ENCODE measurements at places on chromosomes 3 and 15. TPM values are rescaled to one million over a fixed set of nuclear protein-coding genes. Genes with fewer than 3 reads are reported as not detected.
A peak's percentile ranks its signal among the peaks of the same experiment; 100 is the strongest.

DNA sequence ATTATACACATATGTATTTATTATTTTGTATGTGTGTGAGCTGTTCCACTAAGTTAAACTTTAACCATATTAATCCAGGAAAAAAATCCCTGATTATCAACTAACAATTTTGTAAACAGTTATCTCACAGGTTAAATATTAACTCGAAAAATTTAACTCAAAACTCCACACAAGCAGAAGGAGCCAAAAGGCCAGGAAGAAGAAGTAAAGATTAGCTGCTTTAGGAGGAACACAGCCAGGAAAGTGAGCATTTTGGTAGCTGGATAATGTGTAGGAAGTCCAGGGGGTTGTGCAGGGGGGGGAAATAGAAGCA is 425.0 kb downstream of the TIGIT start:
- DNase-seq = no peak

DNA sequence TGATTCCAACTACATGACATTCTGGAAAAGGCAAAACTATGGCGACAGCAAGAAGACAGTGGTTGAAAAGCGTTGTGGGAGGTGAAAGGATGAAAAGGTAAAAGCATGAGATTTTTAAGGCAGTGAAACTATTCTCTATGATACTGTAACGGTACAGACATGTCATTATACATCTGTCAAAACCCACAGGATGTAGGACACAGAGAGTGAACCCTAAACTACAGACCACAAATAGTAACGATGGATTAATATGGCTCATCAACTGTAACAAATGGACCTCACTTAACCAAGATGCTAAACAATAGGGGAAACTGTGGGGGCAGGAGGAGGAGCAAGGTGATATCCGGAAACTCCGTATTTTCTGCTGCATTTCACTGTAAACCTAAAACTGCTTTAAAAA is 39.1 kb downstream of the MYO9A start:
- no peak for DNase-seq

- no peak for DNase-seq
Observed at GRCh38 chr15:39321977-39322376, 258.9 kb upstream of the THBS1 start.

DNA sequence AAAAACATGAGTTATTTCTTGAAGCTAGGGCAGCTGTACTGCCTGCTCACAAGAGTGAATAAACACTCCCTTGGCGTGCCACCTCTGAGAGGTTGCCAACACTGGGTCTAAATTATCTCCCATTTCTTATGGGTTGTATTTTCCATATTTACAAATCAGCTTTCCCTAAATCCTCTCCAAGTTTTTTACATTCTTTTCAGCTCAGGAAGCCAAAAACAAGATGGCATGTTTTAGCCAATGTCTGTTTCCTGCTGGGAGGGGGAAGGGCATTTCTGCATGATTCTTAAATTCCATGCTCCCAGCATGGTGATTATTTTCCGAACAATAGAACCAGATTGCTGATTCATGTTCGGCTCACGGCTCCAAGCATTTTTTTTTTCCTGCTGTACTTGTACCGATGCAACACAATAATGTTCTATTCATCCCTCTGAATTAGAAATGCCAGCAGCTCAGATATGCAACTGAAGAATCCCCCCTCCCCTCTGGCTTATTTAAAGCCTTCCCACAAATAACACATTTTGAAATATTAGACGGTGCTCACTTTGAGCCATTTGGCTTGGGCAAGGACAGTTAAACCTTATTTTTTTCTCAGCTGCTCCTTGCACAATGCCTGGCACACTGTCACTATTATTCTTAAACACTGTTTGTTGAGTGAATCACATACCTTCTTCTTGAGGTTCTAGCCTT is 252.5 kb downstream of the THRB start:
- DNase-seq = peak; percentile 34

DNA sequence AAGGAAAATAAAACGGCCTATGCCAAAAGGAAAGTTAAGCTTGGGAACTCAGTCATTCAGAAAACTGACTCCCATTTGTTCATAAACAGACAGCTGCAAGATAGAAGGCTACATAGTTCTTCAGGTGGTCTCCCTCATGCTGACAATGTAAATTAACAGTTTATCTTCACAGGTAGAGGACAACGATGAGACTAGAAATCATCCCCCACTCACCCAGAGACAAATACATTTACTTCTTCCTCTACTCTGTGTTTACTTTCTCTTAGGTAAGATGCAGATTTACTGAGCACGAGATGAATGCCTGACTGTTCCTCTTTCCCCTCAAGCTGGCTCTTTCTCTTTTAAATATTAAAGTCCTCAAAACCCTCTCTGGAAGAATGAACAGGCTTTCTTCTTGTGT is 117.6 kb upstream of the UBP1 start:
- DNase-seq = no peak

DNA sequence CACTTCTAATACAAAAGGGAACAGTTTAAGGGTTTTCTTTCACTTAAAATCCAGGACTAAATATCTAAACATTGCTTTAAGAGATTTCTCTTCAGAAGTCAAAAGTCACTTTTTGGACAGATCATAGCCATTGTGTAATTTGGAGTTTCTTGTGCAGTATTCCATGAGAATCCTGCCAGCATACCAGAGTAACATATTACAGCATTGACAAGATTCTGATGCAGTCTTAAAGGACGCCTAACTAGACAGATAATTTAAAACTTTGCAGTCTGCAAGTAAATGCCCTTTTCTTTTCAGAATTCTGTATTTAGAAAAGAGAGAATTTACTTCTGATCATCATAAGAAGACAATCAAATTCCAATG is 17.5 kb upstream of the IGSF10 start:
- no peak for DNase-seq

- no peak for DNase-seq
Observed at GRCh38 chr15:70050970-70051369, 46.7 kb downstream of the TLE3 start.

GRCh38 chr3:100086401-100086800 is 27.9 kb downstream of the FILIP1L start:
- DNase-seq = no peak

GRCh38 chr15:64894395-64895056 is 17.2 kb upstream of the ANKDD1A start:
- peak; percentile 43 for DNase-seq

The CYP1A1 gene
- total RNA-seq = 13.8 TPM

The CHRNA5 gene
- total RNA-seq = 20.3 TPM

The SPINT1 gene
- total RNA-seq = 232 TPM

The CFAP20DC gene
- 1.9 TPM for total RNA-seq

The ZPLD1 gene
- total RNA-seq = 14.2 TPM

The NT5DC2 gene
- total RNA-seq = 20.3 TPM
